Osteoblast (primary cell): ENCODE measurements at places on chromosomes 1 and 21.

GRCh38 chr21:46493828-46494227 is 35.1 kb downstream of the DIP2A start:
- DNase-seq = no peak

DNA sequence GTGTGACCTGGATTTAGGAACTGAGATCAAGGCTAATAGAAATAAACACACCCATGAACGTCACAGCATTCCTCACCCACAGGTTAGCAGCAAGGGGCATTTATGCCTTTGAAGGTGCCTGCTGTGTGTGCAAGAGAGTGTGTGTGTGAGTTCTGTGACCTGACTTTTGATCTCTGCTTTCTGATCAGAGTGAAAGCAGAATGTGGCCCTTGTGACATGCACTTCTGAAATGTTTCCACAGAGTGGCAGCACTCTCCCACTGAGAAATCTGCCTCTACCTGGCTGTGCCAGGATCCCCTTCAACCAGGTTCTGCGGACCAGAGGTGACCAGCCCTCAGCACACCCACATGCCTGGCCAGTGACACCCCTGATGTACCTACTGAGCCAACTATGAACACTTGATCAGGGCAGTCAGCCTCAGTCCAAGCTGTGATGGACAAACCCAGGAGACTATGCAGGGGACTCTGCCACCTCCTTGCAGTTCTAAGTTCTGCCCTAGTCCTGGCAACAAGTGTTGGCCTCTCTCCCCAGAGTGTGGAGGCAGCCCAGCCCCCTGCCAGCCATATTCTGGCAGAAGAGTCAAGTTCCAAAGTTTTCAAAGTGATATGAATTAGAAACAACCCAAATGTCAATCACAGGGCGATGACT is 41.0 kb downstream of the RXRG start:
- DNase-seq = no peak

DNA sequence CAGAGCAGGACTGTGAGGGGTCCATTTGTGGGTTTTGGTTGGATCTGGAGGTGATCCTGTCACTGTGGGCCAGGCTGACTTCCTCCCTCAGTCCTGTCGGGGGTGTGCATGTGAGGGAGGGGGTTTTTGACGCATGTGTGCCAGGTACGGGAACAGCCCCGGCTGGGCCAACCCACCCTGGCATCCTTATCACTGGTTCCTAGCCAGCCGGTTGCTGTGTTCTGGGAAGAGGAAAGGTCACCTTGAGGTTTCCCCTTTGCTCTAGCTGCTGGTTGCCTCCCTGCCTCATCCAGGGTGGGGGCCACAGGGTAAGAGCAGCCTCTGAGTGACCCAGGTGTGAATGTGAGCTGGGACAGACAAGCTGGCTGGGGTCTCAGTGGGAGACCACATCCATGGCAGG is 2.5 kb downstream of the SLC26A9 start:
- DNase-seq = no peak

GRCh38 chr1:168821434-168821833 is 92.4 kb upstream of the DPT start:
- DNase-seq = no peak

GRCh38 chr1:59138402-59138801 is 158.5 kb upstream of the FGGY start:
- no peak for DNase-seq

DNA sequence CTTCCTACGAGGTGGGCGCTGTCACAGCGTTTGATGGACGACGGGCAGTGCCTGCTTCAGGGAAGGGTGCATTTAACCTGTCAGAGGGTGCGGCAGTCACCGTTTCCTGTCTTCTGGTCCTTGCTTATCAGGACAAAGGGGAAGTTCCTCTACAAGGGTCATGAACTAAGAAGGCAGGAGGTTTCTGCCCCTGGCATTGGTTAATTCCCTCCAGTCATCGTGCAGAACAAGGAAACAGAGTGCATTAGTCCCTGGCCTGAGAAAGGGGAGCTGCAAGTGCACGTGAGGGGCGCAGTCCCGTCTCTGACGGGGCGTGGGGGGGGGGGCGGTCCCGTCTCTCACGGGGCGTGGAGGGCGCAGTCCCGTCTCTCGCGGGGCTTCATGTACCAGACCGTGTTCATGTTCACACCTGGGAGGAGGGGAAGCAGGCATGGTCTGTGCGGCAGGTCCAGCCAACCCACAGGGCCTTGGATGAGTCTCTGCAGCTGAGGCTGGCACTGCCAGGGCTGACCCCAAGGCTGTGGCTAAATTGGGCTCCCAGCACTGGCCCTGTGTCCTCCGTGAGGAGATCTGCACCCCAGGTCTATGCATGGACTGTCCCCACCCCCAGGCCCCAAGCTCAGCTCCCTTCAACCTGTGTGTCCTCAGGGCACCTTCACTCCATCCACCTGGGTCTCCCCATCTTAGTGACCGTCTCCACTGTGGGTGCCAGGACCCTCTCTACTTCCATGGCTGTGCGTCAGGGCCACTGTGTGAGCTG is 89.2 kb upstream of the COL6A1 start:
- no peak for DNase-seq

GRCh38 chr1:63524201-63524600 is 876 bp downstream of the EFCAB7 start:
- DNase-seq = no peak

GRCh38 chr1:31848381-31848897 is 32.6 kb upstream of the SPOCD1 start:
- DNase-seq = no peak

DNA sequence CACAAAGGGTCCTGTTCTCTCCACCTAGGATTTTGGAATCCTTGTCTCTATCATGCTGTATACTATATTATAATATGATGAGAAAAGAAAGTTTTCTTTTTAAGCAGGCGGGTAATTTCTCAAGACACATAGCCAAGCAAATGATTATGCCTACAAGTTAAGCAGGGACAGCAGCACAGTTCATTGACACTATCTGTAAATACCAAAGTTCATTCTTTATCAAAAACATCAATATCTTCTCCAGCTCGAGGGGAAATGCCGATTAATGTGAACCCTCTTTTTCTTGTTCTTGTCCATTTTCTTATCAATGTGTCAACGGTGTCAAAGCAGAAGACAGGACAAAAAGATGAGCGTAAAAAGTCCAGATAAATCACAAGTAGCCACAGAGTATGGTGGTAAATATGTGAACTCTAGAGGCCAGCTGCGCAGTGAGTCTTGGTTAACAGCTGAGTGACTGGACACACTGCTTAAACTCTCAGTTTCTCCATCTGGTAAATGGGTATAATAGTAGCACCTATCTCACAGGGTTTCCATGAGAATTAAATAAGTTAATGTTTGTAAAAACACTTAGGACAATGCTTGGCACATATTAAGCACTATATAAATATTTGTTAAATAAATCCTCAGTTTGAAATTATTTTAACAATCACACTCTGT is 30.9 kb downstream of the LPAR3 start:
- DNase-seq = no peak

DNA sequence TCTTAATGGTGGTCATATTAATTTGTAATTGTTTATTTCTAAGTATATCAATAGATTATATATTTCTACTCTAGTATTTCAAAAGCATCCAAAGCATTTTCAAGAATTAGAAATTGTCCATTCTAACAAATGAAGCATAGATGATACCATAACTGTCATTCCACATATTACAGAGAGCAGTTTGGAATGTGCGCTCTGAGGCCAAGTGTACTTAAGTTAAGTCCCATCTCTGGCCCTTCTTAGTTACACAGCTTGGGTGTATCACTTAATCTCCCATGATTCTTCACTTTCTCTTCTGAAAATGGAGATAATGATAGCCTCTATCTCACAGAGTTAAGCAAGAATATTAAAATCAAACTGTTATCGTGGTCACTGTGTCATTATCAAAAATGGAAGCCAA is 281.1 kb downstream of the MRPL39 start:
- no peak for DNase-seq

DNA sequence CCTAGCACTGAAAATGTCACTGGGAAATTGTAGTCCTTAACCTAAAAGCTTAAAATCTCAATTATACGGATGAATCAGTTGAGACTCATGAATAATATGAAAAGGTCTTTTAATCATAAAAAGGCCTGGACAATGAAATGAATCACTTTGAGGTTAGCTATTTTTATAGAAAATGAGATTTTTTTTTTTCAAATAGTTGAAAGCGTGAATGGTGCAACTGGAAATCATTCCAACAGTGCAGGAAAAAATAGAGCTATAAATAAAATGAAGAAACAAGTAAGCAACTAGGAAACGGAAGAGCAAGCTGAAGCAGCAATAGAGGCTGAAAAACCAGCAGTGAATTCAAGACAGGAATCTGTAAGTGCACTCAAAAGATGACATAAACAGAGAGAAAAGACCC is 142.9 kb downstream of the BACH1 start:
- DNase-seq = no peak

- DNase-seq = peak; percentile 63
Measured at GRCh38 chr1:68116643-68117235, 66.3 kb upstream of the DIRAS3 start.

DNA sequence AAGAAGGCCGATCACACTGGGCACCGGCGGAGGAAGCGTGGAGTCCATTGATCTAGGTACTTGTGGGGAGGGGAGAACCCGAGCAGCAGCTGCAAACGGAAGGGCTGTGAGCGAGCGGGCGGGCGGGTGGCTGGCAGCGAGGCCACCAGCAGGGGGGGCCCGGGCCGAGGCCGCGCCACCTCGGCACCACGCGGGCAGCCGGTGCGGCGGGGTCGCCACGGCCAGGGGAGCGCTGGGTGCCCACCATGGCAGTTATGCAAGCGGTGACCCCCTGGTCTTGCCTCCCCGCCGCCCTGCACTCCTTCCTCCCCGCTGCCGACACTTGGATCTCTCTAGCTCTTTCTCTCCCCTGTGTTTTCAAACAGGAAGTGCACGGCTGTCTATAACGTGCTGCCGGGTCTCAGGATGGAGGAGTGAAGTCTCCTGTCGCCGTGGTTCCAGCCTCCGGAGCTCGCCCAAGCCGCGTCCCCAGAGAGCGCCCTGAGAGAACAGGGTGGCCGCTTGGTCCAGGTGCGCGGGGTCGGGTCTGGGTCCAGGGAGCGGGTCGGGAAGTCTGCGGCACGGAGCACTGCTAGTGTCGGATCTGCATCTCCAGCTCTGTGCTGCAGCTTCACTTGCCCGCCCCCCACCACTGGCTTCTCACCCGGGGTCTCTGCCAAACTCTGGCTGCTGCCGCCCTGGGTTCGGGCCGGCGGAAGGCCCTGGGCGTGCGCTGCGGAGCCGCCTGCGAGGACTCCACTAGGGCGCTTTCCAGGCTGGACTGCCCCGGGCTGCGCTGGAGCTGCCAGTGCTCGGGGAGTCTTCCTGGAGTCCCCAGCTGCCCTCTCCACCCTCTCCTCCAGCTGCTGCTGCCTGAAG is 22.7 kb downstream of the LRRC8D start:
- peak; percentile 94 for DNase-seq

- DNase-seq = no peak
Measured at GRCh38 chr21:31190516-31190915, 152.2 kb upstream of the KRTAP19-8 start.

GRCh38 chr1:215603319-215603718 is 36.2 kb downstream of the KCTD3 start:
- DNase-seq = no peak

DNA sequence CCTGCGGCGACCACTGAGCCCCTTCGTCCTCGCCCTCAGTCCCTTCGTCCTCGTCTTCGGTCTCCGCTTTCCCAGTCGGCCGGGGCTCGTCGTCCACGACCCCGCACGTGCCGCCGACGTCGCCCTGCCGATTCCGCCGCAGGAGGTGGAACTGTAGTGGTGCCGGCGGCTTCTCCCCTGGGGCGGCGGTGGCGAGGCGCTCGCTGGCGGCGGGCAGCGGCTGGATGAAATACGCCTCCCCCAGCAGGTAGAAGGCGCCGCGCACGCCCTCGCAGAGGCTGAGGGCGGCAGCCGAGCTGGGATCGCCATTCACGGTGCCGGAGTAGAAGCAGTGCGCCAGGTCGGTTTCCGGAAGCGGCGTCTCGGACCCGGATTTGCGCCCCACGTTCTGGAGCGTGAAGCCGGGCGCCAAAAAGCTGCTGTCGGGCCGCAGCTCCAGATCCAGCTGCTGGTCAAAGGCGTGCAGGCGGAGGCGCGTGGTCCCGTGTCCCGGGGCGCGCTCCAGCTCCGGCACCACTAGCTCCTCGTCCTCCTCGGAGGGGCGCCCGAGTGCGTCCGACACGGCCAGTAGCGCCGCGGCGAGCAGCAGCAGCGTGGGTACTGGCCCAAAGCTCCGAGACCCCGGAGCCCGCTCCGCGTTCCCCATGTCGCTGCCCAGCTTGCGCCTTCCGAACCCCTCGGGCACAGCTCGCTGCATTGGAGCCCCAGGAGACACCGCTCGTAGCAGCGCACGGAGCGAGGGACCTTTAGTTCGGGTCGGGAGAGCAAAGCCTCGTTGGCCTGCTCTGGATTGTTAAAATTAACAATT is 747 bp downstream of the ADAMTS1 start:
- DNase-seq = peak; percentile 29

- no peak for DNase-seq
Measured at GRCh38 chr1:202249846-202250245, 56.2 kb downstream of the LGR6 start.
